CD4-positive, alpha-beta T cell treated with Interleukin-17A for 1 hour (primary cell): ENCODE measurements at places on chromosomes 3 and 15.

GRCh38 chr3:184351511-184352148 is 9.8 kb downstream of the CLCN2 start:
- DNase-seq, result no peak

GRCh38 chr3:13166243-13167063 is 93.2 kb upstream of the IQSEC1 start:
- DNase-seq, result no peak

DNA sequence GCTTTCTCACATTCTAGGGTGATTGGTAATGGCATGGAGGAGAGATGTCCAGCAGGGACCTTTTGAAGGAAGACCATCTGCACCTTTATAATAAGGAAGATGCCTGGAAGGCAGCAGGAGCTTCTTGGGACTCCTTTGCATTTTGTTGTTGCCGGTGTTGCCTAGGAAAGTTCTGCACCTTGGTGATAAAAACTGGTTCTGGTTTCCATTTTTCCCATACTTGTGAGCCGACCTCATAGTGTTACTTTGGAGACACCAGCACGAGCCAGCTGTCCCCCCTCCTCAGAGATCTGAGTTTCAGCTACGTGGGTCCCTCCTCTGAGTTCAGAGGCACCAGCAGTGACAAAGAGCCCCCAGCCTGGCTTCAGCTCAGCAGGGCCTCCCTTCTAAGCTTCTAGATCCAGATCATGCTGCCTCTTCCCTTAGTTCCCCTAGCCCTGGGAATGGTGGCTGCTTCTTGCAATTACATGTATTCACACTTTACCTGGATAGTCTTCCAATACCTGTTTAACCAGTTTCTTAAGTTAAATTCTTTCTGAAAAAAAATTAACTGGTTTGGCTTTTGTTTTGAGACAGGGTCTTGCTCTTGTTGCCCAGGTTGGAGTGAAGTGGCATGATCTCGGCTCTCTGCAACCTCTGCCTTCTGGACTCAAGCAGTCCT is 18.0 kb upstream of the FSTL1 start:
- no peak for DNase-seq

- no peak for DNase-seq
Measured at GRCh38 chr3:114444216-114444615, 150.4 kb downstream of the TIGIT start.

- DNase-seq, result no peak
Measured at GRCh38 chr3:175728566-175728965, 869.4 kb downstream of the NAALADL2 start.

- DNase-seq, result no peak
Measured at GRCh38 chr3:42706721-42707619, 4.4 kb upstream of the HHATL start.

- DNase-seq, result peak; percentile 46
Measured at GRCh38 chr15:75732809-75733451, 20.3 kb upstream of the CSPG4 start.

GRCh38 chr15:85725019-85725418 is 69.7 kb downstream of the KLHL25 start:
- DNase-seq, result no peak

- DNase-seq, result no peak
Measured at GRCh38 chr3:64650096-64650622, 37.6 kb downstream of the ADAMTS9 start.

GRCh38 chr3:58047826-58048225 is 39.6 kb downstream of the FLNB start:
- no peak for DNase-seq

DNA sequence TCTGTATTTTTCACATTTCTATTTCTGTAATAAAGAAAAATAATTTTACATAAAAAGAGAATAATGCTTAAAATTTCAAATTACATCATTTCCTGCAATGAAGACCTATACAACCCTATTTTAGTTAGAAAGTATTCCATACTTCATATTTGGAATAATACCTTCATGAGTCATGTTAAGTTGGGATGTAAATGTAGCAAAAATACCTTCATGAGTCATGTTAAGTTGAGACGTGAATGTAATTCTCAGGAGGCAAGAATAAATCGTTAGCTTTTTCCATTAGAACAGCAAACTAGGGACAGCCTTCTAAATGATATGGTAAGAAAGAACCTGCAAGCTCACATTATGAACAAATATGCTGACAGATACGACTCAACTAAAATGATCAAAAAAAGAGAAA is 91.9 kb downstream of the NAALADL2 start:
- no peak for DNase-seq

DNA sequence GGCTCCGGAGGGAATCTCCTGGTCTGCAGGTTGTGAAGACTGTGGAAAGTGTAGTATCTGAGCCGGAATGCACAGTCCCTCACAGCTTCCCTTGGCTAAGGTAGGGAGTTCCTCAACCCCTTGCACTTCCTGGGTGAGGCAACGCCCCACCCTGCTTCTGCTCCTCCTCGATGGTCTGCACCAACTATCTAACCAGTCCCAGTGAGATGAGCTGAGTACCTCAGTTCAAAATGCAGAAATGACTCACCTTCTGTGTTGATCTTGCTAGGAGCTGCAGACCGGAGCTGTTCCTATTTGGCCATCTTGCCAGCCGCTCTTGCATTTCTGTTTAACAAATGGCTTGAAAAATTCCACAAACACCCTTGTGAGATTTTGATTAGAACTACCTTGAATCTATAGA is 156.1 kb downstream of the STXBP5L start:
- no peak for DNase-seq

- DNase-seq, result no peak
Measured at GRCh38 chr15:43249236-43249635, 17.5 kb downstream of the TGM5 start.

GRCh38 chr3:47681016-47681415 is 100.7 kb downstream of the SMARCC1 start:
- DNase-seq, result no peak

- no peak for DNase-seq
Measured at GRCh38 chr3:177443469-177443868, 246.2 kb upstream of the TBL1XR1 start.

GRCh38 chr15:68372291-68372811 is 59.6 kb downstream of the ITGA11 start:
- no peak for DNase-seq

DNA sequence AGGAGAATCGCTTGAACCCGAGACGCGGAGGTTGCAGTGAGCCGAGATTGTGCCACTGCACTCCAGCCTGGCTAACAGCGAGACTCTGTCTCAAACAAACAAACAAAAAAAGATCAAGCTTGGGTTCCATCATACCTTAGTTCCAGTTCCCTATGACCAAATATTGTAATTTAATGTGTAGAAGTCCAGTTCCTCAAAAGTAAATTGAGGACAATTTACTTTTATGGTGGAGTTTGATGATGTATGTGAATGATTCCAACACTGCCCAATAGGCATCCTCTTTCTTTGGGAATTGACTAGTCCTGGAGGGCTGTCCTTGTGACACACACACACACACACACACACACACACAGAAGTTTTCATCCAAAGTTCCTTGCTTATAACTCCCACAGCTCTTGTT is 2.8 kb upstream of the PKM start:
- DNase-seq, result no peak

DNA sequence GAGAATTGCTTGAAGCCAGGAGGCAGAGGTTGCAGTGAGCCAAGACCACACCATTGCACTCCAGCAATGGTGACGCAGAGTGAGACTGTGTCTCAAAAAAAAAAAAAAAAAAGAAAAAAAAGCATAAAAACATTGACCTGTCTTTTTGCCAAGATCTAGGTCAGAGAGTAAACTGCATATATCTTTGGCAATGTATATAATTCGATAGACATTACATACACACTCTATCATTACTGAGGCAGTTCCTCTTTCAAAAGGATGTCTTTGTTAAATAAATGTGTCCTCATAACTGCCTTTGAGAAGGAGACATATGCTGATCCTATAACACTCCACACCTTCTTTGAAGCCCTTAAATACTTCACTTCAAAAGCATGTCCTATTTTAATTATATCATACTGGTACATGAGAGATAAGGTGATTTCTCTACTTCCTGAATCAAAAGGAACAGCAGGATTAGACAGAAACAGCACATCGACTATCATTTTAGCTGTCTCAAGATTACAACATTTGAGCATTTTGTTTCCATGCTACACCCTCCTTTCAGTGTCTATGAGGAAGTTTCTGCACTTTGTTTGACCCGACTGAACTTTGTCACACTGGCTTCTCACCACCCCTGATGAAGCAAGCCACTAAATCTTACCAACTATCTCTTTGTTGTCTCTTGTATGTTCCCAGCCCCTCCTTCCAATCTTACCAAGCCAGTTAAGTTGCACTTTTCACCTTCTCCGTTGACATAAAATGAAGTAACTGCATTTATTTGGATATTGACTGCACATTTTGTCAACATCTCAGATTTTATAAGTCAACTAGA is 335.8 kb downstream of the MECOM start:
- peak; percentile 15 for DNase-seq

DNA sequence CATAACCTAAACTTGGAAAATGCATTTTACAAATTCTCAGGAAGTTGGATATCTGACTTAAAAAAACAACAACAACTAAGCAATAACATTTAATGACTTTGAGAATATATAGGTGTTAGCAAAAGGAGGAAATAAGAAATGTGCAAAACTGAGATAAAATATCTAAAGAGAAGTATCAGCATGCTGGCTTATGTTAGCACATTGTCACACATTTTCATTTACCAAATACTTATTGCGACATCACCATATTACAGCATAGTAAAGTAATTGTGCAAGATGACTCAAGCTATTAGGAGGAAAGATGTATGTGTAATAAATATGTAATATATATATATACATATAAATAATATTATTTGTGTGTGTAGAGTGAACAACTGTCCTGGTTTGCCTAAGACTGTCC is 9.2 kb downstream of the PTX3 start:
- DNase-seq, result no peak

DNA sequence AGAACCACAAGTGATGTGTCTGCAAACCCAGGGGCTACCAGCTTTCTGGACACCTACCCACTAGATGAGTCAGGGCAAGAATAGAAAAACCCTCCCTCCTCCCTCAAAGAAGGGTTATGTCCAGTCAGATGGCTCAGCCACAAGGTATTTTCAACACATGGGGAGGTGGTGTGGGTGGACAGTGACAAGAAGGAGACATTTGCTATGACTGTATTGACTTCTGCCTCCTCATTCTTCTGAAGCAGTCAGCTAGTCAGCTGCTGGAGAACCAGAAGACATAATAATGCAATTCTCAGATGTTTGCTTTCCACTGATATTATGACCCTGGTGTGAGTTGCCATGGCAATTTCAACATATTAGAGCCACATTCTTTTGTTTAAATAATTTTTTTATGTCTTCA is 66.7 kb upstream of the GOLGA8B start:
- no peak for DNase-seq

DNA sequence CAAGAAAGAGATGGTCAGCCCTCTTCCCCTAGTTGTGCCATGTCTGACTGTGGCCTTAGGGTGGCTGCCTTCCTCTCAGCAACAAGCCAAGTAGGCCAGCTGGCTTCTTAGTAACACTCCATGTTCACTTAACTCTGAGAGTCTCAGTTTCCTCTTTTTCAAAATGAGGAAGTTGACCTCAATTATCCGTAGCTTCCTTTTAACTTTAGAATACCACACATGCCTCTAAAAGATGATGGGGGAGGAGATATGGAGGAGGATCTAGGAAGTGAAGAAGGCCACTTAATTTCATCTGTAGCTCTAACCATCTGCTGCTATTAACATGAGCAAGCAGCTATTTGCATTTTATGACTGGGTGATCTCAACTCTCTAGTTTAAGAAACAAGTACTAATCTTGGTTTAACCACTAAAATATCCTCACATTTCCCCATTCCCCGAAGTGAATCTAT is 32.9 kb downstream of the CD200R1L start:
- DNase-seq, result peak; percentile 27

- no peak for DNase-seq
Measured at GRCh38 chr3:123026565-123027291, 835 bp downstream of the SEMA5B start.

- no peak for DNase-seq
Measured at GRCh38 chr15:87669846-87670245, 586.7 kb downstream of the NTRK3 start.

- DNase-seq, result peak; percentile 14
Measured at GRCh38 chr3:36957862-36958686, 13.2 kb upstream of the TRANK1 start.

DNA sequence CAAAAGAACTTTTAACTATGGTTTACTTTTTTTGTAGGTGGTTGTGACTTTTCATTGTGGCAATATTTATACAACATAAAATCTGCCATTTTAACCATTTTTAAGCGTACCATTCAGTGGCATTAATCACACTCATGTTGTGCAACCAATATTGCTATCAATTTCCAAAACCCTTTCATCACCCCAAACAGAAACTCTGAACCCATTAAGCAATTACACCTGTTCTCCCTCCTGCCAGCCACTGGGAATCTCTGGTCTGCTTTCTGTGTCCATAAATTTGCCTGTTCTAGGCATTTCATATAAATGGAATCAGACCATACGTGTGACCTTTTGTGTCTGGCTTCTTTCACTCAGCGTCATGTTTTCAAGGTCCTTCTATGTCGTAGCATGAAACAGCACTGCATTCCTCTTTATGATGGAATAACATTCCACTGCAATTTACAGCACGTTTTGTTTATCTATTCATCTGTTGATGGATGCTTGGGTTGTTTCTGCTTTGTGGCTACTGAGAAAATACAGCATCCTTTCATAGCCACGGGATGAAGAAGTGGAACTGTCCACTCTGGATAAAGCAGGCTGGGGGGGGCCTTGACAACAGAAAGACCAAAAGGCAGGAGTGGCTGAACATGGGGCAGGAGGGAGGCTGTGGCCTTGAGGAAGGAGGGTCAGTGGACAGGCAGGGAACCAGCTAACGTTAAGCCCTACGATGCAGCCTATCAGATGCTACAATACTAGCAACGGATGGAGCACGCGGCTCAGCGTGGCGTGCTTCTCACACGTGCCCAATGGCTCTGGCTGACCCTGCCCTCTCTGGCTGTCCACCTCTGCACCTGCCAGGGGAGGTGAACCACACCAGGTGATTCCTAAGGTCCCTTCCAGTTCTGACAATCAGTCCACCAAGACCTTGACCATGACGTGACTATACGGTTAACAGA is 110.9 kb downstream of the SEC22A start:
- no peak for DNase-seq

- no peak for DNase-seq
Measured at GRCh38 chr3:52084216-52084945, 28.0 kb upstream of the DUSP7 start.

GRCh38 chr15:96500508-96500907 is 170.0 kb downstream of the NR2F2 start:
- no peak for DNase-seq

DNA sequence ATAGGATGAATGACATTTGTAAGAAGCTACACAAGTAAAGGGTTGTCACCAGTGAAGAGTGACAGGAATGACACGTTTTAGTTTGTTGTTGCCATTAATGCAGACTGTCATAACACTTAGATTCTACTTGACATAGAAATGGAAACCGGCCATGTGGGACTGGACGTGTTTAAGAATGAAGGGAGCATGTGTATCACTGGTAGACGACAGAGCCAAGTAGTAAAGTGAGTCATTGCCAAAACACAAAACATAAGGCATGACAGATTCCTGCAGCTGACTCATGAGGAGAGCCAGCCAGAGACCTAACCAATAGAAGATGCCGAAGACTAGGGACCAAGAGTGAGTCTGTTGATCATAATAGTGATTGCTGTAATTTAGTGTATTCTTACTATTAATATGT is 106.2 kb upstream of the PLAAT1 start:
- DNase-seq, result no peak

- DNase-seq, result no peak
Measured at GRCh38 chr3:14507305-14507741, 32.8 kb downstream of the GRIP2 start.

GRCh38 chr3:55091381-55092225 is 163.7 kb upstream of the LRTM1 start:
- no peak for DNase-seq
